Transverse colon (tissue), 4 donors: ENCODE measurements at places on chromosomes 6 and 20. TPM values are rescaled to one million over a fixed set of nuclear protein-coding genes. Genes with fewer than 3 reads are reported as not detected.

The PNPLA1 gene
- not detected for total RNA-seq

- DNase-seq, result no peak
These were observed 3.6 kb upstream of the CEBPB start for GRCh38 chr20:50186987-50187402.

DNA sequence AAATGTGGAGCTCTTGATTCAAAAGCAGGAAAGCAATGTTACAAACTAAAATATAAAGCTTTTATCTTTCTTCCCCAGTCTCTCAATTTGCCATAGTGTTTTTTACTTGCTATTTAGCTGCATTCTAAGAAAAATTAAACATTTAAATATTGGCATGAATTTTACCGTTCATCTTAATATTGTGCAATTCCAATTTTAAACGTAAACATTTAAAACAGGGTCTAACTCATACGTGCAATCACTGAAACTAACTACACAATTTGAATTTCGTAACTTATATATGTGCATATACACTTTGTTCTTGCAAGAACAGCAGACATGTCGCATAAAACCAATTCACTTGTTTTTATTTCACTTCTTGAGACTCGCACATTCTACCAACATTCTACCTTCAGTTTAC, 280.8 kb upstream of the QKI start:
- no peak for DNase-seq

The IDH3B gene
- total RNA-seq, result 135 TPM

DNA sequence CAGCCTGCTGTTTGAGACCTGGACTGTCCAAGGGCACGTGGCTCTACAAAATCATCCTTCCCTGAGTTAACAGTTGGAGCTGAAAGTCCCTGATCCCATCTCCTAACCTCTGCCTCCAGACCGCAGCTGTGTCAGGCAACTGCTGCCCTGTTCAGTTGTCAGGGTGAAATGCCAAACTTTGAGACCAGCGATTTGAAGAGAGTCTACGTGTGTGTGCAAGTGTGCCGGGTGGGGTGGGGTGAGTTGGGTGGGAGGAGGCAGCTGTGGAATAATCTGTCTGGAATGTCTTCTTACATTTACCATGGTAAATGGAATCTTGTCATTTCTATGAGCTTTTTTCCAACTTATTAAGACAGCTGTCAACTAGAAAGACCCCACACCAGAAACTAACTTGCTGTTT, 81.0 kb upstream of the FAM8A1 start:
- DNase-seq, result no peak

- DNase-seq, result peak; percentile 91
These were observed 29.4 kb downstream of the HLA-F start for GRCh38 chr6:29752451-29753308.

GRCh38 chr6:160462116-160462515, 113.9 kb downstream of the SLC22A3 start:
- DNase-seq, result no peak

DNA sequence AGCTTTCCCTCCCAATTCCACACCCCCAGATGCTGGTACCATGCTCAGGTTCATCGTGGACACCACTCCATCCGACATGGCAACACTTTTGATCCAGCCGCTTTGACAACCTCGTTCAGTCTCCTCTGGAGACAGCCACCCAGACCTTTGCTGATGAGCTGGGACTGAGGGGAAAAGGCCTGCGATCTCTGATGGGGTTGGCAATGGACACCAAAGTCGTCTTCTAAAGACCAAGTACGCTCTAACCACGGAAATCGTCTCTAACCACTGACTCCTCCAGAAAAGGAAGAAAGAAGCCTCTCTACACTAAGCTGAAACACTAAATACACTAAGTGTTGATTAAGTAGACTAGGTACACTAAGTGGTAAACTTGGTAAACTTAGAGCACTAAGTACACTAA, 26.1 kb upstream of the HLA-E start:
- no peak for DNase-seq

The SNPH gene
- total RNA-seq, result 2.6 TPM

GRCh38 chr6:71727632-71728294, 158.6 kb upstream of the RIMS1 start:
- DNase-seq, result no peak

The TXLNB gene
- total RNA-seq, result 6.6 TPM

DNA sequence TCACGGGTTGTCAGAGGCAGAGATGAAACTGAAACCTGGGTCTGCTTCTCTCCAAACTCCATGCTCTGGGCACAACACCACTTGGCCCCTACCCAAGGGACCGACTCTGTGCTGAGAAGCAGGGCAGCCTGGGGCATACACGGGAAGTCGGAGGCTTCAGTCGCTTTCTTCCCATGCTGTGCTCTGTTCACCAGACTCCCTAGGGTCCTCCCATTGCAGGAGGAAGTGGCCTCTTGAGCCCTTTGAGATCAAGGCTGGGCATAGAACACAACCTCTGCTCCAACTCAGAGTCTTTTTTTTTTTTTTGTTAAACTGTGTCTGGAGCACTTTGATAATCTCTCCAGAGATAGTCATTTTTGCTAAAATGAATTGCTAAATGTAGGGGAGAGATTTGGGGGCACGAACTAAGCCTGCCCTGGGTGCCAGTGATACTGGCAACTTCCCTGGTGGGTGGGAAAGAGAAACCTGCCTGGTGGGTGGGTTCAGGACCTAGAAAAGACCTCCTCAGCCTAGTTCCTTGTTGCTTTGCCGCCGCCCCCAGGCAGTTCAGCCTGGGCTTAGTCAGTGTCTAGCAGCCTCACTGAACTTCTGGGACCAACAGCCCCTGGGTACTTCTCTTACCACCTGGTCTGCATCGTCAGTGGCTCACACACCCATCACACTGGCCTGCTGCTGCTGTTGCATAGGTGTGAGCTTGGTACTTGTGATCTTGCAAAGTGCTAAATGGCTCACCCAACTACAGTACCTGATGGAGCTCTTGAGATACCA, 62.0 kb downstream of the PPP1R14C start:
- no peak for DNase-seq
